ENCODE measurements at places on chromosomes 4 and X. TPM values are rescaled to one million over a fixed set of nuclear protein-coding genes. Genes with fewer than 3 reads are reported as not detected.

SYTL5 gene
- 0.40 TPM for total RNA-seq

HMX1 gene
- total RNA-seq, result 0.16 TPM

TMSB15C gene
- not detected for total RNA-seq

SERPINA7 gene
- not detected for total RNA-seq

CCSER1 gene
- not detected for total RNA-seq

BEND4 gene
- total RNA-seq, result not detected

GIMD1 gene
- total RNA-seq, result not detected

PDZD11 gene
- total RNA-seq, result 95.5 TPM

ADRA2C gene
- 5.9 TPM for total RNA-seq

NCAPG gene
- total RNA-seq, result 28.2 TPM

TMEM271 gene
- not detected for total RNA-seq

MMRN1 gene
- total RNA-seq, result not detected

ERVMER34-1 gene
- total RNA-seq, result 0.28 TPM

DIPK2B gene
- not detected for total RNA-seq

TEX11 gene
- not detected for total RNA-seq

DGKK gene
- not detected for total RNA-seq

SLC10A4 gene
- total RNA-seq, result 9.3 TPM
